EL (cell line): ENCODE measurements at places on chromosomes 4 and X.
A peak's percentile ranks its signal among the peaks of the same experiment; 100 is the strongest.

GRCh38 chr4:176320340-176320975, 692 bp downstream of the SPCS3 start:
- DNase-seq, result peak; percentile 86

DNA sequence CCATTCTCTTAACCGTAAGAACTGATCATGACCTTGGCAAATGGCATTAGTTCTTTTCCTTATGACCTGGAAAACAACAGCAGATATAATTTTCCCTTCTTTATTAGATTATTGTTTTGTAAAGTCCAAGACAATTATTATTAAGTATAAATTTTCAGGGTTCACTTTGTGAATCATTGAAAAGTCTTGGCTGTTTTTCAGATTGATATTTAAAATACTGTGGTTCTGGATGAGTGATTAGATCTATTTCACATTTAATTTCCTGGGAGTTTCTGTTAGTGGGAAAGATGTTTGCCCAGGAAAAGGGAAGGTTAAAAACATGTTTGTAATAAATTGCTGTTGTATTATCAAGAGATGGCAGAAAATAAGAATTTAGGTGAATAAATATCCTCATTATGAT, 194.9 kb downstream of the TLL1 start:
- DNase-seq, result no peak

GRCh38 chr4:24419181-24420034, 164.9 kb downstream of the DHX15 start:
- DNase-seq, result peak; percentile 61

- DNase-seq, result no peak
Observed at GRCh38 chrX:18997916-18998315, 14.0 kb upstream of the PHKA2 start.

DNA sequence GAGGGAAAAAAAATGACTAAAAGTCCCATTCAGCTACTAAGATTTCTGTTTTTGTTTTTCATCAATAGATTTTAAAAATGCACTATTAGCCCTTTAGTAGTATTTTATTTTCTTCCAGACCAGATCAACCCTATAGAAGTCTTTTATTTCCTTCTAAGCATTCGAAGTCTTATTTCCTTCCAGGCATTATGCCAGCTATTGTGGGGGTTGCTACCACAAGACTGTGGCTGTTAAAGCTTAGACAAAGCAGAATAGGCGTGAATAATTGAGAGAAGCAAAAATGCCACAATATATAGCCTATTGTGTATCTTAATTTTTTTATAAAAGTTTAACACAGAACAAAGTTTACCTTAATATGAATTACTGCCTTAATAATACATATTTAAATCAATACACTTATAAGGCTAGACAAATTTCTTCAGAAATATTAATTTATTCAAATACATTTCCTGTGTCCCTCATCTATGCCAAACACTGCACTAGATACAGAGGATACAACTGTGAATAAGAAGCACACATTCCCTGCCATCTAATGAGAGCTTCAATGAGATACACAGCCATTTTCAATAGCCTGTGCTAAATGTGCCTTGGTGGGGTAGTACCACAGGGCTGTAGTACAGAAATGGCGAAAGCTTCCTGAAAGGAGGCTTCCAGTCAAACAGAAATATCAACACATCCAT, 33.1 kb downstream of the SLC10A7 start:
- no peak for DNase-seq

DNA sequence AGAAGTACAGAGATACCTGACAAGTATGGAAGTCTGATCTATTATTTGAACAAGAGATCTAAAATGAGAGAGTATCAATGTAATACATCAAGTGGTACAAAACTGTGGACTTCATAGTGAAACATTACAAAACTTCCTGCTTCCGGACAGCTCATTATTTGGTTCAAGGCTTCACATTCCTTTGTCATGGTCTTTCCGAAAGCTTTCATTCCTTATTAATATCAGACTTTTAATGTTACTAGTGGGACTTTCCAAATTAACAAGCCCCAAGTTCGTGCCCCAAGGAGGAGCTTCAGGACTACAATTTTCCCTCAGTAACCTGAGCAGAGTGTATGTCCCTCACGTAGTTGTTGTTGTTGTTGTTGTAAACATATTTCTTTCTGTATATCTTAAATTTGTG, 1.2 kb downstream of the CHIC2 start:
- peak; percentile 74 for DNase-seq

- DNase-seq, result peak; percentile 35
Observed at GRCh38 chr4:119227690-119228089, 15.2 kb downstream of the USP53 start.

GRCh38 chr4:76764251-76764650, 133.7 kb downstream of the SOWAHB start:
- DNase-seq, result peak; percentile 78

DNA sequence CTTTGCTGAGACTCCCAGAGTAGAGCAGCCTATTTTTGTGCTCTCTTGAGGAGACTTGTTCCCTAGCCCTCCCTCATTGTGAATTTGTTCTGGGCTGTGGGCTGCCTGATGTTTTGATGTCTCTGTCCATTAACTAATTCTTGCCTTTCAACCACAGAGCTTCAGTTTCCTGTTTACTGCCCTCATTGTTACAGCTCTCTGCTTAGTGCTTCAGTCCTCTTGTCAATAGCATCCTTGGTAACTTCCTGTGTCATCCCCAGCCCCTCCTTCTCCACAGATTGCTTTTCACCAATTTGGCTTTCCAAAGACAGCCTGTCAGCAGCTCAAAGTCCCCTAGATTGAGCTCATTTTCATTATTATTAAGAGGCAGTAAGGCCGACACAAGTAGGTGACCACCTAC, 69.9 kb downstream of the COX7B2 start:
- no peak for DNase-seq
